ENCODE measurements at places on chromosomes 12 and 14. TPM values are rescaled to one million over a fixed set of nuclear protein-coding genes. Genes with fewer than 3 reads are reported as not detected.

SERPINA9 gene
- 0.19 TPM for total RNA-seq

SIX6 gene
- not detected for total RNA-seq

DNA sequence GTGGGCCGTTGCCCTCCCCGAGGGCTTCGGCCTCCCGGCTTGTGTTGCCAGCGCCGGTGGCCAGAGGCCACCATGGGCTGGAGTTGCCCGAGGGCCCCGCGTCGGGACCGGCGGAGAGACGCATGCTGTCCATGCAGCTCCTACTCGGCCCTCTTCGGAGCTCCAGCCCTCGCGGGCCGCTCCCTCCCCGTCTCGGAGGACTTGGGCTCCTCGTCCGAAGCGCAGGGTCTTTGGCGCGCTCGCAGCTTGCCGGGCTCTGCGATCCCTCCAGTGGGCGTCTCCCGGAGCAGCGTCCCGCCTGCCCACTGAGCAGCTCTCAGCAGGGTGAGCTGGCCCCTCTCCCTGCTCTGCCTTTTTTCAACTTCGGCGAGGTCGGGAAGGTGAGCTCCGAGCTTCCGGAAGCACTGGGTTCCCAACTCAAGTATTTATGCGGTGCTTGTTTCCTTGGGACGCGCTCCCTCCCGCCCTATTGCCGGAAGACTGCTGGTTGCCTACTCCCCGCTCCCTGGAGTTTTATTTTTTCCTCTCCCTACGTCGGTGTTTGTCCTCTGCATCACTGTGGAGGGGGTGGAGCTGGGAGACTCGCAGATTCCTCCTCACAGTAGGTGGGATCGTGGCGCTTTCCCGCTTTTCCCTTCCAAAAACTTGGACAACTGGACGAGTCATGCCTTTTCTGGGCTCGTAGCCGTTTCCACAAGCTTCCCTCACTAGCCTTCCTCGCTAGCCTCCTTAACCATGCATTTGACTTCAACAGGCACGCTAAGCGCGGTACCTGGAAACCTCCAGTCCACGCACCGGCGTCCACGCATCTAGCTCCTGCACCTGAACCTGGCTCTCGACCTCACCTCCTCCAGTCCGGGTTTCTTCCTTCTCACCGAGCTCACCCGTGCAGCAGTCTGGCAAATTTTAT is at the start of gene AVPR1A:
Gene AVPR1A, minus strand, starts transcription at position 489 of the 910 bp plus-strand sequence. Its CDS starts 365 bp downstream, at position 124.
- no peak for DNase-seq

DNA sequence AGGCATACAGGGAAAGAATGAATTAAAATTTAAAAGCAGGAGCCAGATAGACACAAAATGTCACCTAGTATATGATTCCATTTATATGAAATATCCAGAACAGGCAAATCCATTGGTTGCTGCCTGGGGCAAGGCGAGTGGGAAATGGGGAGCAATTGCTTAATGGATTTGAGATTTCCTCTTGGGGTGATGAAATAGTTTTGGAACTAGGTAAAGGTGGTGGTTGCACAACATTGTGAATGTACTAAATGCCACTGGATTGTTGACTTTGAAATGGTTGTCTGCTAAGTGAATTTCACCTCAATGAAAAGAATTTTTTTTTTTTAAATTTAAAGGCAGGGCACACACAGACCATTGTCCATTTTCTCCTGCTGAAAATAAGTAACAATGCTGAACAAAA is 61.9 kb downstream of the ABCC9 start:
- DNase-seq = no peak

- DNase-seq = no peak
Measured at GRCh38 chr12:31729705-31730104, 884 bp upstream of the AMN1 start.

Measured in mammary epithelial cell (primary cell).